ENCODE measurements at places on chromosomes 13 and 19.

DNA sequence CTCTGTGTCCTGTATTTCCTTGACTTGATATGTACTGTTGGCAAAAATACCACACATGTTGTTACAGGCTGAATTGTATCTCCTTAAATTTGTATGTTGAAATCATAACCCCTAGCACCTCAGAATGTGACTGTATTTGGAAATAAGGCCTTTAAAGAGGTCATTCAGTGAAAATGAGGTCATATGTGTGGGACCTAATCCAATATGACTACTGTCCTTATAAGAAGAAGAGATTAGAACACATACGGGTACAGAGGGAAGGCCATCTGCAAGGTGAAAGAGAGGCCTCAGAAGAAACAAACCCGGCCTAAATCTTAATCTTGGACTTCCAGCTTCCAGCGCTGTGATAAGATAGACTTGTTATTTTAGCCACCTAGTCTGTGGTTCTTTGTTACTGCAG, 202.5 kb downstream of the NUFIP1 start:
- no peak for DNase-seq

GRCh38 chr13:111304603-111305289, 15.7 kb upstream of the TEX29 start:
- DNase-seq, result no peak

GRCh38 chr13:114102131-114102520, 30.3 kb downstream of the RASA3 start:
- DNase-seq, result no peak

DNA sequence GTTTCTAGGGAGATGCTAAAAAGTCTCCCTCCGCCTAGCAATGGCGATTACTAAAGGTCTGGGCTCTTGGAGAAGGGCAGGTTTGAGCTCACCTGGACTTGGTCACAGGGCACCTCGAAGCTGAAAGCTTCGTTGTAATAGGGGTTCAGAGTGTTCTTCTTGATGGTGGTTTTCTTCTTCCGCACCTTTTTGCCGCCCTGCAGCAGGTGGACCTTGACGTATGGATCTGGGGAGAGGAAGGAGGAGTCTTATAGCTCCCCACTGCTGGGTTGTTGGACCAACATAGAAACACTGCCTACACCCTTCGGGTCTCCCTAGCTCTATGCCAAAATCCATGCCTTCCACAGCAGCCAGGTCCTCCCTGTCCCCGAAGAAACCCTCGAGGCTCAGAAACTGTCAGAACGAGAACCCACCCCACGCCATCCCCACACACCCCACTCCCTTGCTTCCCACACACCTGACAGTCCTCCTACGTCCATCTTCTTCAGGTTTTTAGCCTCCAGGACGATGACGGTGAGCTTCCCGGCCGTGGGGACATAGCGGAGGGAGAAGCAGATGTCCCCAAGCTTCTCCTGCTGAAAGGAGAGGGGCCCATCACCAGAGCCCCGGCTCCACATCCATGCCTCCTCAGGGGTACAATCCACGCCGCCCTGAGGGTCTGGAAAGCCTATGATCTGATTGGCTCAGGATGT, 5.5 kb downstream of the SYT5 start:
- DNase-seq, result no peak

DNA sequence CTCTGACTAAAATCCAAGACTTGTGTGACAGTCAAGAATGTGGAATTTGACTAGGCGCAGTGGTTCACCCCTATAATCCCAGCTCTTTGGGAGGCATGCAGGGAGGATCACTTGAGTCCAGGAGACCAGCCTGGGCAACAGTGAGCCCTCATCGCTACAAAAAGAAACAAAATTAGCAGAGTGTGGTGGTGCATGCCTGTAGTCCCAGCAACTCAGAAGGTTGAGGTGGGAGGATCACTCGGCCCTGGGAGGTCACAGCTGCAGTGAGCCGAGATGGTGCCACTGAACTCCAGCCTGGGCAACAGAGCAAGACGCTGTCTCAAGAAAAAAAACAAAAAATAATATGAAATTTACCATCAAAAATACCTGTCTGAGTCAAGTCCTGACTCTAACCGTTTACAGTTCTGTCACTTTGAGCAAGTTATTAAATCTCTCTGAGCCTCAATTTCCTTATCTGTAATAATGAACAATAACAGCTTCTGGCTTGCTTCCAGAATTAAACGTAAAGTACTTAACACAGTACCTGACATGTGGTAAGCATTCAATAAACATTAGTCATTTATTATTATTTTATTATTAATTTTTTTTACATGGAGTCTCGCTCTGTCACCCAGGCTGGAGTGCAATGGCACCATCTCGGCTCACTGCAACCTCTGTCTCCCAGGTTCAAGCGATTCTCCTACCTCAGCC, 204.6 kb upstream of the TSC22D1 start:
- DNase-seq, result no peak

GRCh38 chr19:49430678-49431329, 5.6 kb downstream of the GFY start:
- no peak for DNase-seq

- no peak for DNase-seq
Observed at GRCh38 chr13:103878891-103879605, 812.8 kb upstream of the SLC10A2 start.

GRCh38 chr19:24065865-24066604, 21.0 kb upstream of the ZNF254 start:
- DNase-seq, result no peak

GRCh38 chr13:94854688-94855087, 142.3 kb upstream of the SOX21 start:
- DNase-seq, result no peak

DNA sequence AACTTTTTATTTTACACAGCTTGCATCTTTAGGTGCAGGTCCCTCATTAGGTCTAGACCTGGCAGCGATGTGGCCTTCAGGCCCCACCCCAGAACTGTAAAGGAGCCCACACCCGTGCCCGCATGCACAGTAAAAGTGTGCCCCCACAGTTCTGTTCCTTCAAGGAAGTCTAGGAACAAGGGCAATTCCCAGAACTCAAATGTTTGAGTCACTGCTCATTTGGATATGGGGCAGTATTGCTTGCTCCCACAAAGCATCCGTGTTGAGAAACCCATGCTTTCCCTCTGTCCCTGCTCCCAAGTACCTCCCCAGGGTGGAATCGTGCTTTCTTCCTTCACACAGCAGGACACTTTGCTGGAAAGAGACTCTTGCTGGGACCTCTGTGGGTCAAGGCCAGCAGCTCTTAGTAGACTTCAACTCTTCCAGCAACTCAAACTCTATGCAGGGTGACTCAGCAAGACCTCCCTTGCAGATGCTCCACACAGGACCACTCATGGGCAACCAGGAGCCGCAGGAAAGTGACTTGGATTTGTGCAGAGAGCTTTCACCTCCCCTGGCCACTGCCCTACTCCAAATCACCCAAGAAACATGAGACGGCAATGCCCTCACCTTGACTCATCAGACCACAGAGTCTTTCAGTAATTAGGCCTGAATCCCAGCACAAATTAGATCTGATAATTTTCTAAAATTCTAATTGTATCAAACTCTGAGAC, 12.3 kb downstream of the SLC7A1 start:
- DNase-seq, result no peak

DNA sequence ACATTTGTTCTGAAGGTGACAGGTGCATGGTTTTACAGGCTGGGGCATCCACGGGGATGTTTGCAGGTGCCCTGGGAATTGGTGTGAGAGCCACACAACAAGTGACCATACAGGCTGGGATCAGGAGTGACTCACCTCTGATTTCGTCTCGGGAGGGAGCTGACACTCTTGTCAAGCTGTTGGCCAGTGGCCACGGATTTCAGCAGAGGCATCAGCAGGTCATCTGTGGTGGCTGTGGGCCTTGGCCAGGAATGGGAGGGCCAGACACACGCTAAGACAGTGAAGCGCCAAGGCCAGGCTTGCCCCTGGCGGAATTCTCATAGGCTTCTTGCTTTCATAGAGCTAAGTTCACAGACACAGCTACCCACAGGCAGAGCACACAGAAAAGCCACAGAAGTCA, 108.6 kb downstream of the HSPH1 start:
- DNase-seq, result no peak
